ENCODE measurements at places on chromosomes 13 and 19. TPM values are rescaled to one million over a fixed set of nuclear protein-coding genes. Genes with fewer than 3 reads are reported as not detected.

DNA sequence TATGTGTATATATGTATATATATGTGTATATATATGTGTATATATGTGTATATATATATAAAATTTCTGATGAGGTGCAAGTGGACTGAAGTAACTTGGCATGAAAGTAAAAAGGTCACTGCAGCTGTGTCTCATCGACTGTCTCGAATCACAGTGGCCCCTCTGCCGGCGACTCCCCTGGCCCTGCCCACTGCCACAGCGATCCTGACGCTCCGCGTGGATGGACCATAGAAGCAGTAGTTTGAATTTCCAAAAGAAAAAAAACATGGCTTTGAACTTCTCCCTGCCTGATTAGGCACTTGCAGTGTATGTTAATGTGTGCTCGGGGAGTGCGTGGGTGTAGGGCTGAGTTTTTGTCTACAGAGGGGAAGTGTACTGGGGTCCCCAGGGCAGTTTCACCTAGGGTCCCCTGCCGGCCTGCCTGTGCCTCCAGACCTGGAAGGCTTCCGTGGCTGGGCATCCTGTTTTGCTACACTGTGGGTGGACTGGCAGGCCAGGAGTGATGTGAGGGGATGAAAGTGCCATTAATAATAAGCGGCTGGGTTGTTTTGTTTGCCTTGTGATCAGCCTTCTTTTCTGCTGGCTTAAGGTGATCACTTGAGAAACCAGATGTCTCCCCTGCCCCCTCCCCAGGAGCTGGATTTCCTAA, 10.8 kb downstream of the ZIC5 start:
- no peaks in the 10 kb centered on the region for H3K36me3 ChIP-seq
- no peak overlapping the region for H3K4me3 ChIP-seq
- H3K4me1 ChIP-seq, result peaks cover 16% of the 10 kb centered on the region
- peaks cover 74% of the 10 kb centered on the region for H3K27me3 ChIP-seq

DNA sequence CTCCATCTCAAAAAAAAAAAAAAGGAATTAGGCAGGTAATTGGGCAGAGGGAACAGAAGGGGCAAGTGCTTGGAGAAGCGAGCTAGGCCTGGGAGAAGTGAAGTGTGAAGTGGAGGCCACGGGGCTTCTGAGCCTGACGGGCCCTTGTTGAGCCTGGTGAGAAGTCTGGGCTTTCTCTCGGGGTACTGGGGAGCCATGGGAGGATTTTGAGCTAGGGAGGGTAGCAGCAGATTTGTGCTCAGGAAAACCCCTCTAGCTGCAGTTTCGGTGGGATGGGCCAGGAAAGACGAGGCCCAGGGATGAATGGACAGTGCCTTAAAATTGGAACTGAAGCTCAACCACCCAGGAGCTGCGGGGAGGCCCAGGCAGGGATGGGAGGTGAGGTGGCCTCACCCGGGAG, 8.0 kb downstream of the POLR1G start:
- no peak overlapping the region for H3K4me3 ChIP-seq
- H3K27me3 ChIP-seq, result no peaks in the 10 kb centered on the region
- peaks cover 12% of the 10 kb centered on the region for H3K4me1 ChIP-seq
- H3K27ac ChIP-seq, result no peak overlapping the region

GRCh38 chr19:44367024-44367423, 10.5 kb upstream of the ZNF112 start:
- DNase-seq, result no peak
- H3K27ac ChIP-seq, result no peak overlapping the region
- no peak overlapping the region for H3K4me3 ChIP-seq
- H3K36me3 ChIP-seq, result peaks cover 5% of the 10 kb centered on the region
- H3K4me1 ChIP-seq, result no peaks in the 10 kb centered on the region

The SYCN gene
- not detected for total RNA-seq

The F2RL3 gene
- not detected for total RNA-seq

GRCh38 chr13:93289053-93289452, 62.4 kb downstream of the GPC6 start:
- H3K4me1 ChIP-seq, result peaks cover 12% of the 10 kb centered on the region
- no peak overlapping the region for H3K27ac ChIP-seq
- H3K27me3 ChIP-seq, result no peaks in the 10 kb centered on the region
- no peaks in the 10 kb centered on the region for H3K36me3 ChIP-seq
- H3K4me3 ChIP-seq, result no peak overlapping the region

DNA sequence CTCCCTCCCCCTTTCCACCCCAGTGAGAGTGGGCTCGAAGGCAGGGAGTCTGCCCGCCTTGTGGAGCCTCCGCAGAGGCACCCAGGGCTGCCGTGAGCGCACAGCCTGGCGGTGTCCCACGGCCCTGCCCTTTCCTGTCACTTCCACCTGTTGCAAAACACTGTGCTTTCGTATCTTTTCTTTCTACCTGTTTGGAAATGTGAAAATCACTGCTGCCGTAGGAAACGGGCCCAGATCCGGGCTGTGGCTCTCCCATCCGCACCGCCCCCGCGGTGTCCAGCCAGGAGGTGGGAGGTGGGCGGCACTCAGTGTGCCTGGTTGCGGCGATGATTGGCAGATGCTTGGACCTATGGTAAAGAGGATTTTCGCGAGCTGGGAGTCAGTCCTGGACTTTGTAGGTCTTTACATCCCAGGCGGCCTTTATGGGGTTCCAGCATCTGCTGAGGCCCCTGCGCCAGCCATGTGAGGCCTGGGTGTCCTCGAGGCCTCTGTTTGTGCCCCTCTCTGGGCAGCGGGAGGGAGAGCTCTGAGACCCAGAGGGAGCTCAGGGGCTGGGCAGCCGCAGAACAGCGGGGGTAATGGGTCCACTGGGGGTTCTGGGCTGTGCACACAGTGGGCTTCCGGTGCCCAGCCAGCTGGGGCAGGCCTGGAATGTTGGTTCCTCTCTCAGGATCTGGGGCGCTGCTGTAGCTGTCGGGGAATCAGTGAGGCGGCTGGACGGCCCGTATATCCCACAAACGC, 6.1 kb downstream of the STK11 start:
- H3K36me3 ChIP-seq, result peaks cover 19% of the 10 kb centered on the region
- H3K4me3 ChIP-seq, result no peak overlapping the region
- no peak for DNase-seq

The CAMSAP3 gene
- total RNA-seq, result 0.25 TPM

The SULT2A1 gene
- total RNA-seq, result not detected

DNA sequence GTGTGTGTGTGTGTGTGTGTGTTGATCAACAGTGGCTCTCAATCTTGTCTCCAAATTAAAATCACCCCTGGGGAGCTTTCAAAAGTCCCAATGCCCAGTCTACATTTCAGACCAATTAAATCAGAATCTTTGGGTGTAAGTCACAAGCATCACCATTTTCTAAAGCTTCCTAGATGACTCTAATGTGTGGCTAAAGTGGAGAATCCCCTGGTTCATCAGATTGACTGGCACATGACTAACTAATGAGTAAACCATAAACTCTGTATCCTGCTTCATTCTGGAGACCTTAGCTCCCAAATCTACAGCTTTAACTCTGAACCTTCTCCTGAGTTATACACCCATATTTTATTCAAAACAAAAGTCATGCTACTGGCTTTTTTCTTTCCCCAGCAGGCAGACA, 131.3 kb downstream of the SUCLA2 start:
- DNase-seq, result no peak
- H3K36me3 ChIP-seq, result peaks cover 9% of the 10 kb centered on the region
- H3K27me3 ChIP-seq, result no peaks in the 10 kb centered on the region
- no peaks in the 10 kb centered on the region for H3K4me1 ChIP-seq
- no peak overlapping the region for H3K27ac ChIP-seq

DNA sequence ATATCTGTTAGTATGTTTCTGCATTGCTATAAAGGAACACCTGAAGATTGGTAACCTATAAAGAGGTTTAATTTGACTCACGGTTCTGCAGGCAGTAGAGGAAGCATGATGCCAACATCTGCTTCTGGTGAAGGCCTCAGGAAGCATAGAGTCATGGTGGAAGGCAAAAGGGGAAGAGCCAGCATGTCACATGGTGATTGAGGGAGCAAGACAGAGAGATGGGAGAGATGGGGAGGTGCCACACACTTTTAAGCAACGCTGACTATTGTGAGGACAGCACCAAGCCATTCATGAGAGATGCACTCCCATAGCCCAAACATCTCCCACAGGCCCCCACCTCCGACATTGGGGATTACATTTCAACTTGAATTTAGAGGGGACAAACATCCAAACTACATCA, 32.8 kb downstream of the COG6 start:
- peaks cover 18% of the 10 kb centered on the region for H3K4me1 ChIP-seq
- H3K27ac ChIP-seq, result peak overlapping the region; percentile 88
- peaks cover 14% of the 10 kb centered on the region for H3K36me3 ChIP-seq

DNA sequence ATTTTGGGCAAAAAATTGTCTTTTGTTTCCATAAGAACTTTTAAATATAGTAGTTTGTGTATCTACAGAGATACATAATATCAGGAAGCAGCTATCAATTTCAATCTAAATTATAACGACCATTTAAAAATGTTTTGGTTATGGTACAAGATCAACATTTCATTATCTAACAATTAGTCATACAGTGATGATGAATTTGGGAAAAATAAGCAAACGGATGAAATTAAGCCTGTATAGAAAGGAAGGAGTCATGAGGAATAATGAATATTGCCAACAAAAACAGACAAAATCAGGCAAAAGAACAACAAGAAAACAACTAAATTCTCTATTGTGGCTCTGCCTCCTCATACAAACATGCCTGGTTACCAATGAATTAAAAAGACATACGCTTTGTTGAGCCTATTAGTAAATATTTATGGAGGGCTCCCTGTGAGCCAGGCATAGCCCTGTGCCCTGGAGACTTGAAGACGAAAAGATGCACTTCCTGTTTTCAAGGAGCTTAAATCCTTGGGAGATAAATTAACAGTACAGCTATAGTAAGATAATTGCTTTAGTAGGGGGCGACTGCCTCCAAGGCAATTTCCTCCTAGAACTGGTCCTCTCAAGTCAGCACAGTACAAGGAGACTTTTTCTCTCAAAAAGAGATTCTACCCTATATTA, 73.0 kb downstream of the NALCN start:
- DNase-seq, result no peak
- peaks cover 3% of the 10 kb centered on the region for H3K27me3 ChIP-seq
- H3K27ac ChIP-seq, result no peak overlapping the region
- H3K4me3 ChIP-seq, result no peak overlapping the region
- no peaks in the 10 kb centered on the region for H3K4me1 ChIP-seq

DNA sequence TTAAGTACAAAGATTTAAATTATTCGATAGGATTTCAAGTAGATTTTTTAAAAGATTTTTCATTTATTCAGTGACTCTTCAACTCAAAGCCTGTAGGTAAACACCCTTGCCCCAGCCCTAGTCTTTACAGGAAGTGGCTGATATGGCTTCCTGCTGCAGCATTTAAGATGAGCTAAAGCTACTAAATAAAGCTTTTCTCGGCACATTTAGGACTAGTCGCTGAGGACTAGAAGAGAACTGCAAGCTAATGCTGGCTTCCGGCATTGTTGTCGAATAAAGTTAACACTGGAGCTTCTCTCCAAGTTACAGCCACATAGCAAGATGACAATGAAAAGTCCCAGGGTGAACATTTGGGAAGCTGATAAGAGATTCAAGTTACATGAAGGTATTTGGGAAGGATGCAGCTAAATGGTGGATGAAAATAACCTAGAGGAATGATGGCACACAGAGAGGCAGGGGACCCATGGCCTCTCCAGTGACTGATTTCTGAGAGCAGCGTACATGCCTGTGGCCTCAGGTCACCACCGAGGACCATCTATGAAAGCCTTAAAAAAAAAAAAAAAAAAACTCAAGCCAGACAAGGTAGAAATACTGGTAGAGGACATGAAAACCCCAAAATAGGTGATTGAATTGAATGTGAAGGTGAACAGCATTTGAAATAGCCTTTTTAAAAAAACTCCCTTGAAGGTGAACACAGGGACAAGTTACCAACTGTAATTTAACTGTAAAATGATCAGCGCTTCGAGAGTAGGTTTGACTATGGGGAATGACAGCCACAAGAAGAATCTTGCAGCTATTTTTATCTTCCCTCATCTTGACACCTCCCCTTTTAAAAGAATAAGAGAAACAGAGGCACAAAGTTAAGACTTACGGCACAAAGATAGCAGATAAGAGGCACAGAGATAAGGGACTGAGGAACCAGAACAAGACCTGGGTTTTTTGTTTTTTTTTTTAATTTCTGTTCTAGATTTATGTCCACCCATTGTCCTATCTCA, 155.4 kb downstream of the DCT start:
- DNase-seq, result peak; percentile 47
- H3K4me1 ChIP-seq, result peaks cover 53% of the 10 kb centered on the region
- peaks cover 11% of the 10 kb centered on the region for H3K36me3 ChIP-seq
- H3K27me3 ChIP-seq, result no peaks in the 10 kb centered on the region
- peak overlapping the region; percentile 88 for H3K27ac ChIP-seq
- peak overlapping the region; percentile 37 for H3K4me3 ChIP-seq

The PTH2 gene
- total RNA-seq, result not detected

DNA sequence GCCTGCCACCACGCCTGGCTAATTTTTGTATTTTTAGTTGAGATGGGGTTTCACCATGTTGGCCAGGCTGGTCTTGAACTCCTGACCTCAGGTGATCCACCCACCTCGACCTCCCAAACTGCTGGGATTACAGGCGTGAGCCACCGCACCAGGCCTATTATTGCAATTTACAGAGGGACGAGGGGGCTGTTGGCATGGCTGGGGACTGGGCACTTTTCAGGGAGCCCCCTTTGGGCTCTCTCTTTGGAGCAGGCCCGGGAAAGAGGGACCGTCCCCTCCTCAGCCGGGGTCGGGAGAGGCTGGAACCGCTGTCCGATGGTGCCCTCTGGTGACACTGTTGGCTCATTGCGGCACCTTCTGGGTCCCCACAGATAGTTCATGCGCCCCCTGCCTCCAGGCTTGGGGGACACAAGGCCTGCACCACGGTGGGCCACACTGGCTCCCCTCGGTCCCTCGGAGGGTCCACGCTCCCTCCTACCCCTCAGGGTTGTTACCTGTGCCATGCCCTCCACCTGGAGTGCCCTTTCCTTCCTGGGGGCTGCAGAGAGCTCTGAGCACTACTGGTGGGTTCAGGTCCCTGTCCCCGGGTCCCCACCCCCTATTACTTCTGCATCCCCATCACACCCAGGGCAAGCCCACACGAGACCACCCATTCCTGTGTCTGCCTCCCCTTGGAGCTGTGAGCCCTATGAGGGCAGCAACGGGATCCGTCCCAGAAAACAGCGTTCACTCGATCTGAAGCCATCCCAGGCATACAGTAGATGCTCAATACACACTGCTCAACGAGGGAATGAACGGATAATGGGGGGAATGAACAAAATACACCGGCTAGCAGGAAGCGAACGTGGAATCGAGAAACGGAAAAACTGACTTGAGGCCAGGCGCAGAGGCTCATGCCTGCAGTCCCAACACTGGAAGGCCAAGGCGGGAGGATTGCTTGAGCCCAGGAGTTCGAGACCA, 12.5 kb downstream of the FEM1A start:
- no peaks in the 10 kb centered on the region for H3K27me3 ChIP-seq
- peak; percentile 83 for DNase-seq
- no peaks in the 10 kb centered on the region for H3K4me1 ChIP-seq
- peak overlapping the region; percentile 15 for H3K4me3 ChIP-seq
- H3K36me3 ChIP-seq, result no peaks in the 10 kb centered on the region

GRCh38 chr13:41284512-41285288, 21.3 kb upstream of the MTRF1 start:
- no peak overlapping the region for H3K4me3 ChIP-seq
- H3K27ac ChIP-seq, result no peak overlapping the region
- no peaks in the 10 kb centered on the region for H3K27me3 ChIP-seq
- DNase-seq, result no peak

The F7 gene
- 0.20 TPM for total RNA-seq

- peaks cover 48% of the 10 kb centered on the region for H3K36me3 ChIP-seq
- H3K27ac ChIP-seq, result no peak overlapping the region
- H3K27me3 ChIP-seq, result no peaks in the 10 kb centered on the region
- peaks cover 15% of the 10 kb centered on the region for H3K4me1 ChIP-seq
- H3K4me3 ChIP-seq, result no peak overlapping the region
- no peak for DNase-seq
These were observed 9.6 kb upstream of the PRKD2 start for GRCh38 chr19:46726551-46726950.

Measured in activated CD8-positive, alpha-beta T cell treated with anti-CD3 and anti-CD28 coated beads for 36 hours (primary cell).